ENCODE measurements at places on chromosomes 1 and 21.

GRCh38 chr1:193471981-193472380 is 285.6 kb upstream of the B3GALT2 start:
- no peak for DNase-seq

DNA sequence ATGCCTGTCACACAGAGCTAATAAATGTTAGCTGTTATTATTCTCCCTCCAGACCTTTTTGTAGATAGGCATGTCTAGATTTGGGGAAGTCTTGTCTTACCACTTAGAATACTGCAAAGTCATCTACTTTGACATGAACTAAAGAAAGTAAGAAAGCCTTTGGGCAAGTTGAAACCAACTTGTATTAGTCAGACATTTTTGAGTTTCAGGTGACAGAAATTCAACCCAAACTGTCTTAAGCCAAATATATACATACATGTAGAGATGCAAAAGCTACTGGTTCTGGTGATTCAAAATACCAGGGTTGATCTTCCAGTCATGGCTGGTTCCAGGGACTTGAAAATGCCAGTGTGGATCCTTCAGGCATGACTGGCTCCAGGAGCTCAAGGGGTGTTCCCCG is 276.8 kb upstream of the TMEM51 start:
- no peak for DNase-seq

DNA sequence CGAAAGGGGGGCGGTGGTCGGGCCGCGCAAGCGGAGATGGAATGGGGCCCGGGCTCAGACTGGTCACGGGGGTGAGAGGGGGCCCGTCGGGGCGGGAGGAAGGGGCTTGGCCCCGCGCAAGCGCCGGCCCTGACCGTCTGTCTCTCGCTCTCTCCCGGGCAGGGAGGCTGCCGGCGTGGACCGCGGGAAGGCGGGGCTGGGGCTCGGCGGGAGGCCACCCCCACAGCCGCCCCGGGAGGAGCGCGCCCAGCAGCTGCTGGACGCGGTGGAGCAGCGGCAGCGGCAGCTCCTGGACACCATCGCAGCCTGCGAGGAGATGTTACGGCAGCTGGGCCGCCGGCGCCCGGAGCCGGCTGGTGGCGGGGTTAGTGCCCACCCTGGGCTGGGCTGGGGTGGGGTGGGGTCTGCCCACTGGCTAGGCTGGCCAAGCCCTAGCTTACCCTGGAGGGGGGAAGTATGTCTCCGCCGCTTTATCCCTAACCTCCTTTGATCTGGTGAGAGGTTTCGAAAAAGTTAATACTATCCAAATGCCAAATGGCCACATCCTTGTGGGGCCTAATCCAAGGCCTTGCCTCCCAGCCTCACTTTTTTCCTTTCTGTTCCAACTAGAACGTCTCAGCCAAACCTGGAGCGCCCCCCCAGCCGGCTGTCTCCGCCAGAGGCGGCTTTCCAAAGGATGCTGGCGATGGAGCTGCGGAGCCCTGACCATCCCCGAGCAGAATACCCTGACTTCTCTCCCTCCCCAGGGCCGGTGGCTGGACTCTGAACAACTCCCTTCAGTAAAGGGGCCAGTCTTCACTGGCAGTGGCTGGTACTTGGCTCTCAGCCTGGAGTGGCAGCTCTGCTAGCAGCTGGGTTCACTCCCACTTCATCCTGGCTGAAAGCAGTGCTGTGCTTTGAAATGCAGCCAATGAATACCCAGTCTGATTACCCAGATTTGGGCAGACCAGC is 636 bp upstream of the YRDC start:
- DNase-seq, result no peak

DNA sequence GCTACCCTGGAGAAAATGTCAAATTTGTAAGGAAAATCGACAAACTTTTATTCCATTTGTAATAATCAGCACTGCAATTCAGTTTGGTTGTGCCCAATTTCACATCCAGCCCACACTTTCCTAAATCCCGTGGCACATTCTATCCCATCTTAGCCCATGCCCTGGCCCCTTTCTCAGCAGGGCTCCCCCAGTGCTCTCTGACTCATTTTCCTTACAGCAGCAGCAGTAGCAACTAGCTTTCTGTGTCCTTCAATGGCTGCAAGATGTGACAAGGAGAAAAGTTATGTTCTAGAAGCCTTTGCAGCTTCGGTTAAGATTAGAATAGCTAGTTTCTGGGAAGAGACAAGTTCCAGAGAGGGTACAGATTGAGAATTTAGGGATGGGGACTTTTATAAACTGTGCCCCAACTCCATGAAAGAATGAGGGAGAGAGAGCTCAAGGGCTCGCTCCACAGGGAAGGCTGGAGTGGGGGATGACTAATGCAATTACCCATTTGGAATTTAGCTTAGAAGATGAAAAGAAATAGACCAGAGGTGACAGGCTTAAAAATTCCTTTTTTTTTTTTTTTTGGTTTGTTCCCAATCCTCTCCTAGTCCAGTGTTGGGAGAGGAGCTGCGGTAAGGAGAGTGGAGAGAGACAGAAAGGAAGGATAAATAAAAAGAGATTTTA is 47.0 kb upstream of the POU2F1 start:
- no peak for DNase-seq

- DNase-seq, result no peak
Measured at GRCh38 chr1:68121536-68121935, 71.1 kb upstream of the DIRAS3 start.

DNA sequence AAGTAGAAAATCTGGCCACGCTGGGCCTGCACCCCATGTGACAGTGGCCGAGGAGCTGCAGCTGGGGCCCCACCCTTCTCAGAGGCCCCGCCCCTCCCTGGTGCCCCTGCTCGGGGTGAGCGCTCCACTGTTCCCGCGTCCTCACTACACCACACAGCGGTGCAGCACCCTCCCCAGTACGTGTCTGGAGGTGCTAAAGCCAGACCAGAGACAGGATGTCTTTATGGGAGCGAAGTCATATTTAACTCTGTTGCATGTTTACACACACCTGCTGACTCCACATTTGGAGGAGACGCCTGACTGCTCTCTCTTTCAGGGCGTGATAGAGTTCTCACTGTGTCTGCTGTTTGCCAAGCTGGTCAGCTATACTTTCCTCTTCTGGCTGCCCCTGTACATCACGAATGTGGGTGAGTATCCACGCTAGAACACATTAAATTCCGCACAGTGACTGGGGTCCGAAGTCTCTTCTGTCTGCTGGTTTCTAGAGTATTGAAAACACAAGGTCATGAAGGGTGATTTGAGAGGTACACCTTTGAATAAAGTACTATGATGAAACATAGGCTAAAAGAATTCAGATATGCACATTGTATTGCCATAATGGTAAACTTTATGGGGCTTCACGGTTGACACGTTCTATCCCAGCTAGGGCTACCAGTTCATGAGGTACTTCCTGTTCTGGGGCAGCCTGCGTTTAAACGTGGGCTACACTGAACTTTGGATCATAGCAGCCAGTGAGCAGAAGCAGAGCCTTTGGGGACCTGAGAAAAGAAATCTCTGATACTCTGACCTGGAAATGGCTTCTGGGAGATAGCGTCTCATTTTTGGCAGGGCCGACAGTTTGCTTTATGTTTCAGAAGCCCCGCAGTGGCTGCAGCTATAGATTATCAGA is 48.4 kb downstream of the SLC37A1 start:
- DNase-seq, result no peak

DNA sequence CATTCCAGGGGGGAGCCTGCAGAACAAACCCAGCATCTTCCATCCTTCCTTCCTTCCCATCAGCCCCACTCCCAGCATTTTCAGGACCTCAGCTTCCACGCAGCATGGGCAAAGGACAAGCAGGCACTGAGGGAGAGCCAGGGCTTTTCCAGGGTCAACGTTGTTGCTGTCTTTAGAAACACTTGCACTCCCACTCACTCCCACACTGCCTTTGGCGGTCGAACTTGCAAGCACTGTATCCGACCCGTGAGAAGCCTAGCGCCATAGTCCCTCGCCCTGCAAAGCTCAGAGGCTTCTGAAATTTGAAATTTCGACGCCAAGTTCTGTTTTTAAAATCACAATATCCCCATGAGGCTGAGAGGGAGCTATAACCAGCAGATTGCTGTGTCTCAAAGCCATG is 47.4 kb downstream of the KCNAB2 start:
- DNase-seq, result no peak

GRCh38 chr1:19798486-19799229 is 1.1 kb downstream of the TMCO4 start:
- no peak for DNase-seq

GRCh38 chr1:23152966-23153684 is 15.5 kb downstream of the LUZP1 start:
- DNase-seq, result no peak

GRCh38 chr1:232138044-232138443 is 491.9 kb downstream of the SIPA1L2 start:
- DNase-seq, result no peak

DNA sequence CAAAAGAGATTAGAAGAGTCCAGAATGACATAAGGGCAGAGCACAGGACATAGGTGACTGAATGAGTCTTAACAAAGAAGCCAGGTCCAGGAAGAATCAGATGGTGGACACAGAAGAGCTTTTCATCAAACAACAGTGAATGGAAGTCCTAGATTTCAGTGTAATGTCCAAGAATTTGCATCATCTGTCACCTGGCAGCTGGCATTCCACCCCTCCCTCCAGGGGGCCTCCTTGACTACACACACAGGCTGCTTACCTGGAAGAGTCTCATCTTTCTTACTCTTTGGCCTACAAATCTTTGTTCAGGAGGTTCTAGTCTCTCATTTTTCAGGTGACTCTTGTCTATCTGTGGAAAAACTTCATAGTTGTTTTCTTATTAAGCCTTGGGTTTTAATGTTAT is 36.2 kb downstream of the GORAB start:
- DNase-seq, result no peak

DNA sequence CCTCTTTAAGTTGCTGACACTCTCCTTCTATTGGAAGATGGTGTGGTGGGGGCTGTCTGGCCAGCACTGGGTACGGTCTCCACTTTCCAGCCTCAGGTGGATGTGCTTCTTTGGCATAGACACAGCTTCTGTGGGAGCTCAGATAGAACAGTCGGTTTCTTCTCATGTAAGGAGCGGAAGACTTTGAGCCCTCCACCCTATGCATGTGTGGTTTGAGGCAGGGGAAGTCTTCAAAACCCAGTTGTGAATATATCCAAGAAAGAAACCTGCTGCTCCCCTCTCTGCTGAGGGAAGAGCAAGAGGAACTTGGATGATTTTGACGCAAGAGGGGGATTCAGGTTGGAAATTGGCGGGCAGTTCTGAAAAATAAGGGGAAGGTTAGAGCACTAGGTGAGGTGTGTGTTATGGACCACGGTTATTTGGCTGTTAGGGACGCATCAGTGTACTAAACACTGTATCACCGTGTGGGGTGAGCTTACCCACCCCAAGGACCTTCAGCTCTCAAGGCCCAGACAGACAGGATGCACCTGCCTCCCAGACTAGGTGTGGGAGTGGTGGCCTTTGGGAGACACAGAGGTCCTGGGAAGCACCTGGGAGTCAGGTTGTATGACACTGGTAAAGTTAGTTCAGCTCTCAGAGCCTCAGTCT is 36.2 kb downstream of the IL6R start:
- DNase-seq, result no peak

DNA sequence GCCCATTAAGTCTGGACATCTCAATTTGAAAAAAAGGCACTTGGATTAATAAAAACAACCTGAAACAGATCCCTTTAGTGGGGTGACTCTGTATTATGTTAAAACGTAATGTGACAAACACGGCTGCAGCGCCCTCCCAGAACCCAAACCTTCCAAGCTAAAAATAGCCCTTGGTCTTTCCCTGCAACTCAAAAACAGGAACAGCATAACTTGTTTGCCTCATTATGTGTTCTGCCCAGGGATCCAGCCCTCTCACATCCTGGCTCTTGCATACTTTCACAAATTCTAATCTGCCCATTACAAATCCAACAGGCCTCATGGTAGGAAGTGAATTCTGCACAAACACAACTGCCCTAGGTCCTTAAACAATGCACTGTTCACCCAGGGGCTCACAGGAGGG is 94.7 kb upstream of the GADD45A start:
- DNase-seq, result no peak

DNA sequence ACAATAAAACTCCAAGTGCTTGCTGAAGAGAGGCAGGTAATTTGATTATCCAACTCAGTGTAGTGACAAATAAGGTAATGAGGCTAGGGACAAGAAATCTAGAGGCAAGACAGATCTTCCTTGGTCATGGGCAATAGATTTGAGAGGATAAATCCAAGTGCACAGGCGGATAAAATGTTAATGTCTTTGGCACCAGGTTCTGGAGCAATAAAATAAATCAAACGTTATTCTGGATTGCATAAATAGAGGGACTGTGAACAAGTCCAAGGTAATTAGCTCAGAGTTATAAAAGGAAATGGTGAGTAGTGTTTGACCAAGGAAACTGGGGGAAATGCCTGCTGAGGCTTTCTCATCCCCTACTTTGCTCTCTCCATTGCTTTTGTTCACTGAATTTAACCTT is 329.3 kb upstream of the PROX1 start:
- DNase-seq, result no peak

- no peak for DNase-seq
Measured at GRCh38 chr1:63863145-63863544, 89.3 kb downstream of the ROR1 start.

DNA sequence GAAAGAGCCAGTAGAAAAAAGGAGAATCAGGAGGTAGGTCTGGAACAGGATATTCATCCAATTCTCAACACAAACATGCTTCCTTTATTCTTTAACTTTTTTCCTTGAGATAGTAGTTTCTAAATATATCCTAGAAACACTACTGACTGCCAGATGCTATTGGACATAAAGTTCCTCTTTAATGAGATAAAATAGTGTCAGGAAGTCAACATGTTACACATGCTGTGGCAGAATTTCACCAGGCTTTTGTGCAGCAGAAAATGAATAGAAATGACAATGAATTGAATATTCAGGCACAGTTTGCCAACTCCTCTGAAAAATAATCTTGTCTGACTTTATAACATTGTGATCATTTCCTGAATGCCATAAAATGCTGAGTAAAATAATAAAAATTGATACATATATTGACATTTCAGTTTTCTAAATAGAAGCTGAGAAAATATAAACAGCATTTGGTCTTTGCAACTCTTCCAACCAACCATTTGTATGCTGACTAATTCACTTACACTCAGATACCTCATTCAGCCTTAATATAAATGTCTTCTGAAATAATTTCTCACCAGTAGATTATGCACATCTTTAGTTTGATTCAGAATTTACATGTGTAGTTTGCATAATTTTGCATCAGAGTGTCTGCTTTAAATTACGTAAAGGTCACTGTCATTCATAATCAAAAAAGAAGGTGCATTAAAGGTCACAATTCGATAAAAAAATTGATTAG is 486.1 kb upstream of the ADGRL2 start:
- no peak for DNase-seq

DNA sequence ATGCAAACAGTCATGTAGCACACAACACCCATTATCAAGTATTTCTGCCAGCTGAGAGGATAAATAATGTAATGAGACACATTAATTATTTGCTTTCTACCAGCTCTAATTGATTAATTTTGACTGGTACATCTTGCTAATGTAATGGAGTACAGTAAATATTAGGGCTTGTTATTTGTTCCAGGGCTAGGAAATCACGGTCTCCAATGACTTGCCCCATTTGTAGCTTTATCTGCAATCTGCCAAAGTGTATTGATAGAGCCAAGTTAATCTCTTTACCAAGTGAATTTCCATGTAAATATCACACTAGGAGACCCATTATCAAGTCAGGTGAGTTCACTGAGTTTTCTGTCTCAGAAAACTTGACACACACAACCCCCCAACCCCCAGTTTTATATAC is 55.1 kb downstream of the RGS13 start:
- DNase-seq, result no peak
